ENCODE measurements at places on chromosomes 2 and 18. TPM values are rescaled to one million over a fixed set of nuclear protein-coding genes. Genes with fewer than 3 reads are reported as not detected.

DNA sequence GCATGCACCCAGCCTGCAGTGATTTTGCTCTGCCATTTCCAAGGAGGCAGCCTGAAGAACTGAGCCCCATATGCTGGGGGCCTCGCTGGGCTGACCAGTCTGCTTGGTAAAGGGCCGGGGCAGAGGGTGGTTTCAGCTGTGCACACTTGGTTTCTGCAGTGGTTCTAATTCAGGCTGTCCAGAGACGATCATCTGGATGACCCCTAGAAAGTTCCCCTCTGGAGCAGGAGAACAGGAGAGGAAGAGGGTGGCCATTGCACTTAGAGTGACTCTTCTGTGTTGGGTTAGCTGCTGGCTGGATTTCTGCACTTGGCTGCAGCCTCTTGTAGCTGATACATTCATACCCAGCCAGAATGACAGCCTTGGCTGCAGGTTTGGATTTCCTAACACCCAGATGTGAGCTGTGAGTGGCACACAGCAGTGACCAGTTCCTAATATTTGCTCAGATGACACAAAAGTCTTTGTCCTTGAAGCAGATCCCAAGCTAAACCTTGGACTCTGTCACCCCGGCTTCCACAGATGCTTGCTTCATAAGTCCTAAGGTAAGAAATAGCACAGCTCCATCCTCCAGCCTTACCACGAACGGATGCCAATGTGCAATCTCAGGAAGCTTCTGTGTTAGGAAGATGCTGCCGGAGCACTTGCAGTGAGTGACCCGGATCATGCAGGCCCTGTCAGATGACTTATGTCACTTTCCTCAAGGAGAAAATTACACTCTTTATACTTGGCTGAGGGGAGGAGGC is 105.6 kb downstream of the HNRNPLL start:
- ATAC-seq: no peak

Gene MYCN
- 55.9 TPM for total RNA-seq

Gene SLC38A11
- 0.34 TPM for total RNA-seq

- peak; percentile 92 for ATAC-seq
Measured at GRCh38 chr18:59268721-59269562, 4.3 kb downstream of the RAX start.

DNA sequence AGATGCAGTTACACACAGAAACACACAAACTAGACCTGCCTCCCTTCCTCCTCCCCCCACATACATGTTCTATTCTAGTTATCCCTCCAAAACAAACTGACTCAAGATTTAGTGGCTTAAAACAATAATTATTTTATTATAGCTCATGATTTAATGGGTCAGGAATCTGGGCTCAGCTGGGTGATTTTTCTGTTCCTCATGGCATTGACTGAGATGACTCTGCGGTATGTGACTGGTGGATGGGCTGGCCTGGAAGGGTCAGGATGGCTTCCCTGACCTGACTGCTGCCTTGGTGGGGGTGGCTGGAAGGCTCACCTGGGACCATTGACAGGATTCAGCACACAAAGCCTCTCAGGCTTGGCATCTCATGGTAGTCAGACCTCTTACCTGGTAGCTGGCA is 33.7 kb upstream of the NTSR2 start:
- no peak for ATAC-seq

- no peak for ATAC-seq
Measured at GRCh38 chr2:228507231-228507824, 325.8 kb upstream of the SPHKAP start.

Gene FOXD4L1
- total RNA-seq: 0.38 TPM

DNA sequence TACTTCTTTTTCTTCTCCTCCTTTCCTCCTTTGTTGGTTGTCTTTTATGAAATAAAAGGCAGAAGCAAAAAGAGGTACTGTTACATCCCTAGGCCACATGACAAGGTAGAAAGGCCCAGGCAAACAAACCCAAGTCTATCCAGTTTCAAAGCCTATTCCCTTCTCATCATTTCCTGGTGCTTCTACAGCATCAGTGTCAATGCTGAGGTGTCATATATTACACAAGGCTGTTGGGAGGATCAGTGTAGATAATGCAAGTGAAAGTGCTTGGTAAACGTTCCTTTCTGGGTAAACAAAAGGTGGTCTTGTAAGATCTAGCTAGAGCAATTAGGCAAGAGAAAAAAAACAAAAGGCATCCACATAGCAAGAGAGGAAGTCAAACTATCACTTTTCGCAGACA is 64.9 kb downstream of the EVA1A start:
- no peak for ATAC-seq

DNA sequence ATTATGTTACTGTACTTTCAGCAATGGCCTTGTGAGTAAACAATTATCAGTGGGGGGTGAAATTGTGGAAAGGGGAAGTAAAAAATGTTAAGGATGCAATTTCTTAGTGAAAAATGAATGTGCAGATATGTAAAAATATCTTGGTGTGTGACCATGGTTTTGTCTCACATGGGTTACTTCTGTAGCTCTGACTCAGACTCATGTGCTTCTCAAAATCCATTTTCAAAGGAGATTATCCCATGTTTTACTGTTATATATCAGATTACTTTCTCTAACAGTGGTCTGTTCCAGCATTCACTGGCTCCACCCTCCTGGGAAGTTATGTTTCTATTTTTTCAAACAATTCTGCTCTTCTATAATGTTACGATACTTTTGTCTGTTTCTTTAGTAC is 298.2 kb upstream of the COL3A1 start:
- peak; percentile 90 for ATAC-seq

Gene CNDP1
- 0.31 TPM for total RNA-seq

DNA sequence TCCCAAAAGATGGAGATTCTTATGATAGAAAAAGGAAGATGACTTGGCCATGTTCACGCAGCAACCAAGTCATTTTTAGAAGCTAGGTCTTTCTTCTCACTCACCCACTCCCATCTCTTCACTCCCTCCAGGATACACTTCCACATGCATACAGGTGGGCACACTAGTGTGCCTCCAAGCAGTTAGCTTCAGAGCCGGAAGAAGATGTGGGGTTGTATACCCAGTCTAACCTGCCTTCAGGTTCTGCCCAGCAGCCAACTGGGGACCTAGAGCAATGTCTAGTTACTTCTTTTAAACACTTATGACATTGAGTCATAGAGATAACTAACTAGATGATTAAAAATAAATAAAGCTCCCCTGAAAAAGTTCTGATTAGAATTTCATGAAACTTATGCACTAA is 21.8 kb upstream of the TANK start:
- ATAC-seq: no peak

DNA sequence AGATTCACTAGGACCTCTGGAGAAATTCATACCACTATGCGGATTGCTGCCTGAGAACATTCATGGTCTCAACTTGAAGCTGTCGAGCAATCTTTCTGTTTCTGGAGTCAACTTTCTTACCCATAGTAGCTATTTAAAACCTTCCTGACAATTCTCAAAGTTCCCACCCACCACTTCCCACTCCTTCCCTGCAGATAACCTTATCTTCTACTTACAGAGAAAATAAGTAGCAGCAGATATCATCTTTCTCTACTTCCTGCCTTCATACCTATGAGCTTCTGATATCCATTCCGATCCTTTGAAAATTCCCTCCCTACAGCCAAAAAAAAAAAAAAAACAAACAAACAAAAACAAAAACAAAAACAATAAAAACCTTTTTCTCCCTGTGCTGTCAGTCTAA is 81.2 kb upstream of the CYRIA start:
- no peak for ATAC-seq
